ENCODE measurements at places on chromosomes 16 and 17.

DNA sequence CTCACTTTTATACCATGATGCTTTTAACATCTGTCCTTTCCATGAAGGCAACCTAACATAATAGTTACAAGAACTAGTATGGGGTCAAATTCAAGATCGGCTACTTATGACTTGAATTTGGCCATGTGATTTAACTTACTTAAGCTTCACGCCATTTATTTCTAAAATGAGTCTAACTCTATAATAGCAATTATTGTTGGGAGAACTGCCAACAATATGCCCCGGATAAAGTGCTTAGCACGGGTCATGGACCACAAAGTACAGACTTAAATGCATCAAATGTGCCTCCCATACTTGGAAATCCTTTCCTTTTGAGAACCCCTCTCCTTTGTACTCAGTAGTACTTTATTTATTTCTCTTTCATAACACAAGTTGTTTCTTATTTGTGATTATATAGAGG is 1603.6 kb upstream of the GOT2 start:
- no peak for DNase-seq

GRCh38 chr17:50210240-50211225 is 9.1 kb upstream of the COL1A1 start:
- no peak for DNase-seq

DNA sequence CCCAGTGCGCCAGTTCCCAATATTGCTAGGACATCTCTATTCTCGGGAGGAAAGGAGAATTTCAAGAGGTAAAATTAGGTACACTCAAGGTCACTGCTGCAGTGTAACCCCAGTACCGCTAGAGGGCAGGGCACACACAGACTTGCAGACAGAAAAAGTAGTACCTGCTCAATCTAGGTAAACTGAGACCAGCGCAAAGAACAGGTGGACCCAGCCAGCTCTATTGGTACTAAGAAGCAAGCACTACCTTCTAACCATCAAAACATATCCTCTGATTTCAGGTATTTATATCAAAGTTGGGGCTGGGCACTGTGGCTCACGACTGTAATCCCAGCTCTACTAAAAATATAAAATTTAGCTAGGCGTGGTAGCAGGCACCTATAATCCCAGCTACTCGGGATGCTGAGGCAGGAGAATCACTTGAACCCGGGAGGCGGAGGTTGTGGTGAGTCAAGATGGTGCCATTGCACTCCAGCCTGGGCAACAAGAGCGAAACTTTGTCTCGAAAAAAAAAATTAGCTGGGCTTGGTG is 3.6 kb upstream of the WDR81 start:
- DNase-seq, result no peak

- no peak for DNase-seq
Measured at GRCh38 chr16:27324851-27325301, 11.1 kb downstream of the IL4R start.

DNA sequence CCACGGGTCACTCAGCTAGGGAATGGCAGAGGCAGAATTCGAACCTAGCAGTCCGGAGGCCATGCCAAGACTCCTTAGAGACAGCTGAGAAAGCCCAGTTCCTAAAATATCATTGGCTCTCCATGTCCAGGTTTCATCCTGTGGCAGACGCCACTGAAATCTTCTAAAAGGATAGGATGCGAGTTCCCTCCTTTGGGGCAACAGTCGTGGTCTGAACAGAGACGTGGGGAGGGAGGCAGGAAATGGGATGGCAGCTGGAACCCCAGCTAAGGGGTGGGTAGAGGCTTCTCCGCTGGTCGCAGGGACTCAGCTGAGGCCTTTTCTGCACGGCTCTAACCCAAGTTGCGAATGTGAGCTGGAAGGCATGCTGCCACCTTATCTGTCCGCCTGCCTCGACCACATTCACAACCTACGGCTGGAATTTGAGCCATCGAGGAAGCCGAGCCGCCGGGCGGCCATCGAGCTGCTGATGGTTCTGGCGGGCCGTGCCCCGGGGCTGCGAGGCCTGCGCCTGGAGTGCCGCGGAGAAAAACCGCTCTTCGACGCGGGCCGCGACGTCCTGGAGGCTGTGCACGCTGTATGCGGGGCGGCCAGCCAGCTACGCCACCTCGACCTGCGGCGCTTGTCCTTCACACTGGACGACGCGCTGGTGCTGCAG is 1.9 kb upstream of the HSF4 start:
- no peak for DNase-seq

DNA sequence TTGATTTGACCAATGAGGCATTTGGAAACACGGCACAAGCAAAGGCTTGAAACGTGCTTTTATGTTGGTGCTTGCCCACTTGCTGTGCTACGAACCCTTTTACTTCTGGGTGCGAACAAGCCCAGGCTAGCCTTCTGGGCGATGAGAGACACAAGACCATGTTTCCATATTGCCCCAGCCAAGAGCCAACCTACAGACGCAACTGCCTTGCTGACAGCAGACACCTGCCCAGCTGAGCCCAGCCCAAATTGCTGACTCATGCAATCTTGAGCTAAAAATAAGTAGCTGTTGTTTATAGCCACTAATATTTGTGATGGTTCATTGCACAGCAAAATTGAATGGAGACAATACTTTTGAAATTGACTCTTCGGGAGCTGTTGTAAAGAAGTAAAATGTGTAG is 464.5 kb downstream of the WWOX start:
- no peak for DNase-seq

- no peak for DNase-seq
Measured at GRCh38 chr16:52741351-52741750, 194.4 kb upstream of the TOX3 start.

DNA sequence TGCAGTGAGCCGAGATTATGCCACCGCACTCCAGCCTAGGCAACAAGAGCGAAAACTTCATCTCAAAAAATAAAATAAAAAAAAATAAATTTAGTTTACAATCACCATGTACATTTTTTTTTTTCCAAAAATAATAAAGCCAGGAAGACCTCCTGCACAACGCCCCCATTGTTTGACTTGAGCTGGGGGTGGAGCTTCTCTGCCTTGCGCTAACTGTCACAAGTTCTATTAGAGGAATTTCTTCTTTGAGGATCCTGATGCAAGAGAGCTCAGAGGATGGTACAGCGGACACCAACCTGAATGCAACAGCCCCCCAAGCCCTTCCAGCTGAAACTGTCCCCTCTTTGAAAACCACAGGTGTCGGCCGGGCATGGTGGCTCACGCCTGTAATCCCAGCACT is 24.9 kb upstream of the CBX4 start:
- no peak for DNase-seq

GRCh38 chr16:11104168-11105037 is 151.6 kb downstream of the SOCS1 start:
- no peak for DNase-seq

DNA sequence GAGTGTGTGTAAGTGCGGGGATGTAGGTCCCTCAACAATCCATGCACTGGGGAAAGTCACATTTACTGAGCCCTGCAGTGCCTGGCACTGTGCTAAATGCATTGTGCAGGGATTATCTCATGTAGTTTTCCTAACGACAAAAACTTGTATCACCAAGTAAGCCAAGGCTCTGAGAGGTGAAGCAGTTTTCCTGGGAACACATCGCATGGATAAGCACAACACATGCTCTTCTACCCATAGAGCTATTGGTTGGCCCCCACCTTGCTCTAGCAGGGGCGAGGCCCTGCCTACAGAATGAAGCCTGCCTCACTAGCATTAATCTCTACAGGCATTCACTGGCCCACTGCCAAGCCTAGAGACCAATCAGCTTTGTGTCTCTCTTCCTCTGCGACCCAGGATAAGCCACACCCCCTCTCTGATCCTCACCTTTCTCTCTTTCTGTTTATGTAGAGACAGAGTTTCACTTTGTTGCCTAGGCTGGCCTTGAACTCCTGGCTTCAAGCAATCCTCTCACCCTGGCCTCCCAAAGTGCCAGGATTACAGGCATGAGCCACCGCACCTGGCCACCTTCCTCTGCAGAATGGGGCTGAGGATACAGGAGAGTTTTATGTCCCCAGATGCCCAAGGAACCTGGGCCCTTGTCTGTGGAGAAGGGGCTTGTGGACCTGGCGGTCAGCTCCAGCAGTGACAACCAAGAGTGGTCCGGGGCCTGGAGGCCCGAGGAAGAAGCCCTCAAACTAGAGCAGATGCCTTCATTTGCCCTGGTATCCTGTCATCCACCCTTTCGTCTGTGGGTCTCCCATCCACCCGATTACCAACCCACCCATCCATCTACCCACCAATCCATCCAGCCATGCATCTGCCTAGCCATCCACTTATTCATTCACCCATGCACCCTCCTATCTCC is 12.8 kb downstream of the CDH16 start:
- DNase-seq, result no peak

DNA sequence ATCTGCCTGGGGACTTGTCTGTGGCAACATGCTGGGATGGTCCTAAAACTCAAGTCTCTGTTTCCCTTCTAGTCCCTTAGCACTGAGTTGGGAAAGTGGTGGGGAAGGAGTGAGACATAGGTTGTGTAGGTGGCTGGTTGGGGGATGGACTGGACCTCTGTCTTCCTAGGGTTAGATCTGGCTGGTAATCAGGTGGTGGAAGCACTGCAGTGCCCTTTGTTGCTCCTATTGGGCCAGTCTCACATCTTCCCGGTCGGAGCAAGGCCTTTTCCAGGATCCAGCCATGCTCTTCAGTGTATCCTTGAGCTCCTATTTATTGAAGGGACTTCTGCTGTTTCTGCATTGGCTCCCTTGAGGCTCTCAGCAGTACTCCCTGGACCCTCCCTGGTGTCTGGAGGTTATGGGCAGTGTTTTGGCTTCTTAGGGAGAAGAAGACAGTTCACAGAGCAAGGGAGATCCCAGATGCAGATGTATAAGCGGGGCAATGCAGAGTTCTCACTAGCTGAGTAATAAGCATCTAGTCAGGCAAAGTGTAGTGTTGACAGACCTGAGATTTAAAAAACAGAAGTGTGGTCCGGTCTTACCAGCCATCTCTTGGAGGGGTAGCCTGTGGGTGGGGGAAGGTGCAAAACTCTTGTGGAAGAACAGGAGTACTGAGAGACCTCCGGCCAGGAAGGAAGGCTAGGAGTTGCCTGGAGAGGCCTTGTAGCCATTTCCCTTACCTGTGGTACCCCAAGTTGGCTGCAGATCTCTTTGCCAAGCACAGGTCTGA is 1.3 kb upstream of the NUTF2 start:
- no peak for DNase-seq

GRCh38 chr16:31181102-31181830 is 1.3 kb downstream of the FUS start:
- DNase-seq, result no peak

DNA sequence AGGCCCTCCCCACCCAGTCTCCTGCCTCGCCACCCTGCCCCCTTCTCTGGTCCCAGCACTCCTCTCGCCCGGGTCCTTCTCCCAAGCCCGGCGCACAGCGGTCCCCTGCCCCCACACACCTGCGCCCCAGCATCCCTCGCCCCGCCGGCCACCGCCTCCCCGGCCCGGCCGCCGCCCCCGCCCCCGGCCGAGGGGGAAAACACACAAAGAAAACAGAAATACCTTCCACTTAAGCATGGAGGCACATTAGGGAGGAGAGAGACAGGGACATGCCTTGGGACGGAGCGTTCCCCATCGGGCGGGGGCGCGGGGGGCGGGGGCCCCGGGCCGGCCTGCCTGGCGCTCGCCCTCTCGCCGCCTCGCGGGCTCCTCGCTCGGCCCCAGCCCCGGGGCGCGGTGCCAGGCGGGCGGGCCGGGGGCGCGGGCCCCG is 326 bp downstream of the SRCIN1 start:
- DNase-seq, result no peak

- no peak for DNase-seq
Measured at GRCh38 chr16:7440886-7441400, 108.3 kb downstream of the RBFOX1 start.

GRCh38 chr17:49459401-49459984 is 35.6 kb upstream of the NGFR start:
- DNase-seq, result no peak

GRCh38 chr17:58344791-58345157 is 7.2 kb downstream of the SUPT4H1 start:
- no peak for DNase-seq

DNA sequence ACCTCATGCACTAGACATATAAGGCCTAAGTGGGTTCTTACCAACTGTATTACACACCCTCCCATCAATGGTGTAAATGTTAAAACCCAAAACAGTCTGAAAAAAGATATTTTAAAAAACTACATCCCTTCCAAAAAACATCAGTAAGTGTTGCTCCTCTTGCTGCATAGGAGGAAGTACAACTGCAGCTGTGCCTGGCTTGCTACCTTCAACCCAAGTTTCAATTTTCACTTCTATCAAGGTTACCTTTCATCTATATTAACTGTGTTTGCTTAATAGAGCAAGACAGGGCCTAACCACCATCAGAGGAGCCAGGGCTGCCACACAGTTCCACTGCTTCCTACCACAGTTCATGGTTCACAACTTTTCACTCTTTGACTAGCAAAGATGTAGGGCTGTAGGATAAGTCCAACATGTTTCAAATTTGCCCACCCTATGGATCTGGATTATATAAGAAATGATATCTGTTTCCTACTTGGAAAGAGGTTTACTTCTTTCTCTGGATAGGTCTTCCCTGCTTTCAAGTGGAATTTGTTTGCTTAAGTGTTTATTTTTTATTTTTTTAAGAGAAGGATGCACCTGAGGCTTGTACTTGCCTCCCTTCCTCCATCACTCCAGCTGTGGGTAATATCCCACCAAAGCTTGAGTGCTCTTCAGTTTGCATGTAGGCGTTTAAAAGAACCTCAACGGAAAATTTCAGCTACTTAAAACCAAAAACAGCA is 56.7 kb downstream of the GRB7 start:
- no peak for DNase-seq

DNA sequence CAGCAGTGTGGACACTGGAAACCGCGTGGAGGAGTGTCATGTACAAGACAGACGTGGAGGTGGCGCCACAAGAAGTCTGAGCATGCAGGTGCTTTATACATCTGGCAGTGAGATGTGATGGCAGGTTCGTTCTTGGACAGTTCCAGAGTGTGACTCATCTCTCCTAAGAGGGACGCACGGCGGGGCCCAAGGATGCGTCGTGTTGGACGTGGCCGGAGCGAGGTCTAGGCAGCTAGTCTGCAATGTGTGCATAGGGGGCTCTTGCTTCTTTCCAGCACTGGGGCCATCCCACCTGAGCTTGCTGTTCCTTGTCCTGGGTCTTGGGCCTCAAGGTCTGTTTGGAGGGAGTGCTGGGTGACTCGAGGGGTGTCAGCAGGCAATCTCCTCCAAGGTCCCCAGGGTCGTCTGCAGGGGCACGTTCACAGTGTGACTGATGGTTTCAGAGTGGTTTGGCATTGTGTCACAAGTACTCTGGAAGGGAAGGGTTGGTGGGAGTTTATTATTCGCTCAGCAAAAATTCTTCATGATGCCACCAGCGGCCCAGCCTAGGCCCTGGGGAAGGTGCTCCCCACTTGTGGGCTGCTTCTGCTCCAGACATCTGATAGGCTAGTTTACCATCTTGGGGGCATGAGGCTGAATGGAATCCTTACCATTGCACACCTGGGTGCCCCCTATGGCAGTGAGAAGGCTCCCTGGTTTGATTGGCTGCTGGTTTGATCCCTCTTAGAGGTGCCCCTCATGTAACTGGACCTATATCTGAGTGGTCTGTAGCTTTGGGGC is 22.1 kb downstream of the SPACA3 start:
- no peak for DNase-seq

All from esophagus squamous epithelium (tissue), 5 donors.